Stomach (tissue), 19 donors: ENCODE measurements at places on chromosomes 2 and 18.
A peak's percentile ranks its signal among the peaks of the same experiment; 100 is the strongest.

GRCh38 chr2:11480859-11481258 is 14.9 kb upstream of the E2F6 start:
- DNase-seq, result no peak

GRCh38 chr2:105554235-105554634 is 155.4 kb upstream of the FHL2 start:
- DNase-seq, result no peak

DNA sequence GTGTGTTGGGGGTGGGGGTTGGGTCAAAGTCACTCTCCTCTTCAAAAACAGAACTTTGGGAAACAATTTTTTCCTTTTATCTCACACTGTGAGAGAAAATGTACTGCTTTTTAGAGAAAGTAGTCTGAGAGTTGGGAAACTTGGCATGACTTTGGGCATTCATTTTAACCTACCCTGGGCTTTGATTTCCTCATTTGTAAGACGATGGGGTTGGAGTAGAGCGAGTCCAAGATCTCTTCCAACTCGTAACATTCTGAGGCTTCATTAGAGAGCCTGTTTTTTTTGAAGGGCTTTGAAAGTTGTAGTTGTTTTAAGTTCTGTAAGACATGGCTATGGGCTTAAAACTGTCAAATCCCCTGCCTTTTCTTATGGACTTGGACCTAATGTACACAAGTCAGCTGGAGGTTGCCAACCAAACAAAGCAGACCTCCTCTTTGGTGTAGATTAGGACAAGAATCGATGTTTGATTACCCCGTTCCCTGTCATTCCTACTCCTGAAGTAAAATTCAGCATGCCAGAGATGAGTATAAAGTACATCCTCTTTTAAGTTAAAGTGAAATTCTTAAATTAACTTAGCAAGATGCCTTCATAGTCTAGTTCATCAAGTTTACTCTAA is 8.4 kb downstream of the PHLPP1 start:
- DNase-seq, result no peak

- DNase-seq, result no peak
Measured at GRCh38 chr2:26591619-26592505, 49.3 kb downstream of the CIB4 start.

- no peak for DNase-seq
Measured at GRCh38 chr2:156405586-156405985, 30.6 kb upstream of the GPD2 start.

DNA sequence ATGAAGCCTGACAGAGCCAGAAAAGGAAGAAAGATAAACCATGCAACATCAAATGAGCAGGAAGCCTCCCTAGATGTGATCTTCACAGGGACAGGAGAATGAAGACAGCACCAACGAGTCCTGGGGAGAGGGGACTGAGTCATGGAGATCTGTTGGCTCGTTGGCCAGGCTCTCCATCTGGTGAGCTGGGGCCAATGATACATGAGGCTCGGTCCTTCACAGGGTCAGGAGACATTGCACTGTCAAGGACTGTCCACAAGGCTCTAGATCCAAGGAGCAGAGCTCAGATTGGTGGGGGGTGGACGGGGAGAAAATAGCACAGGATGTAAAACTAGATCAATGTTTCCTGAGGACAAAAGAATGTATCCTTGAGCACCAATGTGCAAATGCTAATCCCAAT is 735 bp downstream of the CD207 start:
- DNase-seq, result no peak

- no peak for DNase-seq
Measured at GRCh38 chr18:3530807-3531206, 80.8 kb downstream of the TGIF1 start.

- DNase-seq, result peak; percentile 70
Measured at GRCh38 chr2:231378026-231378722, 17.3 kb upstream of the B3GNT7 start.

DNA sequence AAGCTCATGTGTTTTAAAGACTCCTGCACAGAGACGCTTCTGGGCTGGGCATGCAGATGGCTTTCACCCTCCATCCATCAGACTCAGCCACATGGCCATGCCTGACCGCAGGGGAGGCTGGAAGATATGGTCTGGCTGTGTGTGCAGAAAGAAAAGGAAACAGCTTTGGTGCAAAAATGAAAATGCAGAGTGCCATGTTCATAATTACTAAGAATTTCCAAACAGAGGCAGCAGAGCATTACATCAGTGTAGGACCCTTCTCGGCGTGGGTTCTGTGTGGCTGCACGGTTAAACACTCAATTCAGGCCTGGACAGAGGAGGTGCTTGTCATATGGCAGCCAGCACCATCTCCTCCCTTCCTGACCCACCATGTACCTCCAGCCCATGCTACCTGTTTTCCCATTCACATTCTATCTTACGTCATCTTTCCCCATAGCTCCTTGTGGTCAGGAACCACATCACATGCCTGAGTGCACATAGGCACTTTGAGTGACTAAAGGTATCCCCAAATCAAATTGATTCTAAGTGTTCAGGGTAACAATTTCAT is 200.3 kb upstream of the ID2 start:
- DNase-seq, result no peak

DNA sequence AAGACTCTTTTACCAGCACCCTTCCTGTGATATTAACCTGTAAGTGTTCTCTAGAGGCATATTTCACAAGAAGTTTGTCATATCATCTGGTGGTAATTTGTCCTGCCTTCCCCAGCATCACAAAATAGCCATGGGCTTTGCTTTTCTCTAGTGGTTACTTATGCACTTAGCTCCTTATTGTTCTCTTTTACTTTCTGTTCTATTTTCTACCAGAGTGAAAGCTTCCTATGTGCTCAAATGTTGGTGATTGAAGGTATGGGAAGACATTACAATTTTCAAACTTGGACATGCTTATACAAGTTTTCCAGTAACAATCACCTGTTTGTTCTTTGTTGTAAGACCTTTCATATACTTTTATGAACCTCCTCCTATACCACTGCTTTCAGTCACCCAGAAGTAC is 87.0 kb upstream of the KCNH7 start:
- DNase-seq, result no peak

GRCh38 chr2:150006591-150006990 is 419.0 kb upstream of the MMADHC start:
- DNase-seq, result no peak
